ENCODE measurements at places on chromosomes 5 and 9. TPM values are rescaled to one million over a fixed set of nuclear protein-coding genes. Genes with fewer than 3 reads are reported as not detected.

The ENHO gene
- 17.5 TPM for polyA plus RNA-seq

The TMEM174 gene
- not detected for polyA plus RNA-seq

The PCDHGA1 gene
- polyA plus RNA-seq, result 0.07 TPM

The CDC20B gene
- not detected for polyA plus RNA-seq

The FRMD3 gene
- polyA plus RNA-seq, result 0.64 TPM

All from GM23338 (cell line).